Subcutaneous adipose tissue (tissue), 4 donors: ENCODE measurements at places on chromosomes 11 and 22. TPM values are rescaled to one million over a fixed set of nuclear protein-coding genes. Genes with fewer than 3 reads are reported as not detected.

The ESAM gene
- total RNA-seq = 82.7 TPM

The GRM5 gene
- 0.16 TPM for total RNA-seq

The TRIM22 gene
- 35.9 TPM for total RNA-seq

The FAM89B gene
- 38.8 TPM for total RNA-seq

The ADAMTS8 gene
- total RNA-seq = not detected

The TMEM121B gene
- 0.88 TPM for total RNA-seq

The SLC29A2 gene
- 24.8 TPM for total RNA-seq

The SF1 gene
- 388 TPM for total RNA-seq

The LRRC56 gene
- total RNA-seq = not detected

The XKR3 gene
- not detected for total RNA-seq

The TMEM191C gene
- 3.1 TPM for total RNA-seq

The KCNJ1 gene
- total RNA-seq = not detected

The PRODH gene
- total RNA-seq = 2.2 TPM

The BRMS1 gene
- 47.1 TPM for total RNA-seq

The ROBO4 gene
- total RNA-seq = 17.5 TPM

The TRIM51 gene
- not detected for total RNA-seq

The BARX2 gene
- not detected for total RNA-seq

The TTC36 gene
- 71.0 TPM for total RNA-seq

The ALX4 gene
- 0.17 TPM for total RNA-seq

The MS4A12 gene
- total RNA-seq = not detected

The UNC93B1 gene
- 39.6 TPM for total RNA-seq
